GM23338 (cell line): ENCODE measurements at places on chromosomes 12 and 14. TPM values are rescaled to one million over a fixed set of nuclear protein-coding genes. Genes with fewer than 3 reads are reported as not detected.

Gene LPAR5
- total RNA-seq: 0.38 and 0.89 TPM in 2 replicates

- DNase-seq: no peak
Observed at GRCh38 chr14:77914073-77914721, 114.3 kb downstream of the ADCK1 start.

- DNase-seq: no peak
Observed at GRCh38 chr12:102753802-102754201, 163.2 kb downstream of the PAH start.

DNA sequence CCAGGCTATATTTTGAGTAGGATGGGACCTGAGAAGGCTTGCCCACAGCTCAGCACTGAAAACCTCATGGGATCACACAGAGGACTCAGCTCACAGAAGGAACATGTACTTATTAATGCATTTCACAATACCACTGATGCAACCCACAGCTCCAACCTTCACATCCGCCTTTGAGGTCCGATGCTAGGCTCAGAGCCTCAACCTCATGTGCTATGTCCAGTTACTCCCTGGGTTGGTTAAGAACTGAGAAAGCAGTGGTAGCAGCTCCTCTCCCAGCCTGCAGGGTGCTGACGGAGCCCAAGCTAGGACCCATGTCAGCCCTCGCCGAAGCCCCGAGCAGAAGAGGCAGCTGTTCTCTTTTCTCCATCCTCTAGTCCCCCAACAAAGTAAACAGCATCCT, 52.9 kb downstream of the SPTB start:
- no peak for DNase-seq

- no peak for DNase-seq
Observed at GRCh38 chr14:66137081-66137480, 349.1 kb upstream of the CCDC196 start.

DNA sequence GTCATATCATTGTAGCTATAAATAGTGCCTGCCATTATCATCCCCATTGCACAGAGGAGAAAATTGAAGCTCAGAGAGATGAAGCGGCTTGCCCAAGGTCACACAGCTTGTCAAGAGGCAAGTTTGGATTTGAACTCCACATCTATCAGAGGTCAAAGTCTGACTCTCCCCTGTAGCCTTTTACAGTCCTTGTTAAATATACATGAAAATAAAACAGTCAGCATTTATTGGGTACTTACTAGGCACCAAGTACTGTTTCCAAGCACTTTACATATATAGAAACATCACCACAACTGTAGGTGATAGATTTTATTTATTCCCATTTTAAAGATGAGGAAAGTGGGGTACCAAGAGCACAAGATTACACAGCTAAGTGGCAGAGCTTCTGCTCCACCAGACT, 67.2 kb downstream of the WSCD2 start:
- DNase-seq: no peak

DNA sequence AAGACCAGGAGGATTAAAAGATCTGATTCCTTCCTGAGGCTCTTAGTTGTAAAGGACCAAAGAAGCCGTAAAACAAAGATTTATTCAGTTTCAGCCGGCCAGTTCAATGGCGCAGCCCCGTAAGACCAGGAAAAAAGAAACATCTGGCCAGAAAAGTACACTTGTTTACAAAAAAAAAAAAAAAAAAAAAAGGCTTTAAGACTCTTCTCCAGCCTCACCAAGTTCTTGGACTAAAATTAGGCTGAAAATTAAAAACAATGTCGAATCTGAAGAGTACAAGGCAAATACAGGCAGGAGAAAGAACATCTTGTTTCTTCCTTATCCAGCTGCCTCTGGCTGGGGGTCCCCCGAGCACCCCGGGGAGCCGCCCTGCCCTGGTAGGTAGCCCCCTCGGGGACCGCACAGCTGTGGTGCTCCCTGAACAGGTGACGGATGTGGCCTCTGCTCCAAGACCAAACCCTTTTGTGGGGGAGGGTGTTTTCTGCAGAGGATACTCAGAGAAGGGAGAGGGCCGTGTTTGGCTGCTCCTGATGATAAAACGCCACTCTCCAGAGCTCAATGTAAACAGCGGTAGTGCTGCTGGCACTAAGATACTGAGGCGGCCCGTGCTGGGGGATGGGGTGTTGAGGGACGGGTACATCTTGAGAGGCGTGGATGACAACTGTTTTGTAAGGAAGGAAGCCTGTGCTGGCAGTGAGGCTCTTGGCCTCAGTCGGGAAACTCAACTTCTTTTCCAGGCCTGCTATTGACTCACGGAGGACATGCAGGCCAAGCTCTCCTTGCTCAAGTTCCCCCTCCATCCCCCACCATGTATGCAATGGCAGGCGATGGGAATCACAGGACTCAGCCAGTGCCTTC, 201.0 kb upstream of the DIO3 start:
- no peak for DNase-seq
